C1 segment of cervical spinal cord (tissue), 14 donors: ENCODE measurements at places on chromosomes 12 and 14.
A peak's percentile ranks its signal among the peaks of the same experiment; 100 is the strongest.

- no peak for DNase-seq
Observed at GRCh38 chr12:6368906-6369525, 6.3 kb downstream of the SCNN1A start.

DNA sequence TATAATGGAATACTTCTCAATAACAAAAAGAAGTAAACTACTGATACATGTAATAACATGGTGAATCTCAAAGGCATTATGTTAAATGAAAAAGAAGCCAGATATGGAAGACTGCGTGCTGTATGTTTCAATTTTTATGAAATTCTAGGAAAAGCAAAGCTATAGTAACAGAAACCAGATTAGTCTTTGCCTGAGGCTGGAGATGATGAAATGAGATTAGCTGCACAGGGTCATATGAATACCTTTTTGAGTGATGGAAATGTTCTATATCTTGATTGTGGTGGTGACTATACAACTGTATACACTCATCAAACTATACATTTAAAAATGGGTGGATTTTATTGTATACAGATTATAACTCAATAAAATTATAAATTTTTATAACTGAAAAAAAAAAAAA, 113.5 kb downstream of the TMEM30B start:
- no peak for DNase-seq

GRCh38 chr14:27387463-27387862, 789.6 kb upstream of the NOVA1 start:
- DNase-seq = no peak

DNA sequence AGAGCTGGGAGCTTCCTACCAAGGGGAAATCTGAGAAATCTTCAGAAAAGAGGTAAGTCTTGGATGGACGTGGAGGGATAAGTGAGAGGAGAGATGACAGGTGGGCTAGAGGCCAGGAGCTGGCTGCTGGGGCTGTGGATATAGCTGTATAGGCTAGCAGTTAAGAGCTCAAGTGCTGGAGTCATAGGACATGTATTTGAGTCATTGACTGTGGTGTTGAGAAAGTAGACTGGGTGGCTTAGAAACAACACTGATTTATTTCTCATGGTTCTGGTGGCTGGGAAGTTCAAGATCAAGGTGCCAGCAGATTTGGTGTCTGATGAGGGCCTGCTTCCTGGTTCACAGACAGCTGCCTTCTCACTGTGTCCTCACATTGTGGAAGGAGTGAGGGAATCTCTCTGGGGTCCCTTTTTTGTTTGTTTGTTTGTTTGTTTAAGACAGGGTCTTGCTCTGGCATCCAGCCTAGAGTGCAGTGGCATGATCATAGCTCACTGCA, 151.1 kb upstream of the FUT8 start:
- DNase-seq = no peak

- DNase-seq = no peak
Observed at GRCh38 chr12:110304061-110304551, 23.1 kb downstream of the ATP2A2 start.

- no peak for DNase-seq
Observed at GRCh38 chr14:76138758-76139723, 12.7 kb upstream of the GPATCH2L start.

GRCh38 chr12:90360300-90360699, 594.7 kb downstream of the CCER1 start:
- no peak for DNase-seq

- DNase-seq = no peak
Observed at GRCh38 chr12:4987076-4988046, 56.3 kb upstream of the KCNA5 start.

- no peak for DNase-seq
Observed at GRCh38 chr12:132083614-132083940, 60.5 kb downstream of the DDX51 start.

- DNase-seq = no peak
Observed at GRCh38 chr14:100525615-100526014, 61.6 kb downstream of the BEGAIN start.

DNA sequence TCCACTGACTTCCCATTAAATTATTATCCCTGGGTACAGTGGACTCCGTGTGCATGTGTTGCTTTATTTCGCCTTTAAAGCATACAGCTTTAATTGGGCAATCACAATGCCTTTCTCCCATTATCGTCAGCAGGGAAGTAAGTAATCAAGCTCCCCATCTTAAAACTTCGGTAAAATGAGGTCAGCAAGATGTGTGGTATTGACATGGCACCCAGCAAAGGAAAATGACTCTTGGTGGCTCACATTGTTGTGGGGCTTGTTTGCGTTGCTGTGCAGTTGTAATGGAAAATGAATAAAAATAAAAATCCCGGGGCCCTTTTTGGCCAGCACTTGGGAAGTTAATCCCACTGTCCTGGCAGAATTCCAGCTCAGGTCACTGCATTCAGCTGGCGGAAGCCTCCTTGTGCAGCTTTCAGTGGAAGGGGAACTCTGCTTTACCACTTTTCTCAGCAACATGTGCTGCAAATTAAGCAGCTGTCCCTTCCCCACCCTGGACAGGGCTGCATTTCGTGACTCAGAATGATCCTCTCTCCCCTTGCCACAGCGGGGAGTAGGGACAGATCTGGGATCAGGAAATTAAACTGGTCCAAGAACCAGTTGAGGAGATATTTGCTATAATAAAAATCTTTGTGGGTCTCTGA, 13.9 kb upstream of the ATP2A2 start:
- peak; percentile 10 for DNase-seq

DNA sequence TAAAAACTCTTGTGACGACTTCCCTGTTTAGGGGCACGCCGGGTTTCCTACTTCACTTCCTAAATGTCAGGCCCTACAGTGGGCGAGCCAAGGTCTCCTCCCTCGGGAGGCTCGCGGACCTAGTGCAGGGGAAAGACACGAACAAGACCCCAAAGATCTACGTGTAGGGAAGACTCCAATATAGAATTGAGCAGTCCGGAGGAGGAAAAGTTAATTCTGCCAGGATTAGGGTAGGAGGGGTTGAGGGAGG, 564 bp downstream of the ATXN3 start:
- DNase-seq = peak; percentile 52

GRCh38 chr14:91354221-91354916, 63.3 kb downstream of the CCDC88C start:
- no peak for DNase-seq

GRCh38 chr12:18897823-18898222, 159.9 kb downstream of the CAPZA3 start:
- DNase-seq = no peak

DNA sequence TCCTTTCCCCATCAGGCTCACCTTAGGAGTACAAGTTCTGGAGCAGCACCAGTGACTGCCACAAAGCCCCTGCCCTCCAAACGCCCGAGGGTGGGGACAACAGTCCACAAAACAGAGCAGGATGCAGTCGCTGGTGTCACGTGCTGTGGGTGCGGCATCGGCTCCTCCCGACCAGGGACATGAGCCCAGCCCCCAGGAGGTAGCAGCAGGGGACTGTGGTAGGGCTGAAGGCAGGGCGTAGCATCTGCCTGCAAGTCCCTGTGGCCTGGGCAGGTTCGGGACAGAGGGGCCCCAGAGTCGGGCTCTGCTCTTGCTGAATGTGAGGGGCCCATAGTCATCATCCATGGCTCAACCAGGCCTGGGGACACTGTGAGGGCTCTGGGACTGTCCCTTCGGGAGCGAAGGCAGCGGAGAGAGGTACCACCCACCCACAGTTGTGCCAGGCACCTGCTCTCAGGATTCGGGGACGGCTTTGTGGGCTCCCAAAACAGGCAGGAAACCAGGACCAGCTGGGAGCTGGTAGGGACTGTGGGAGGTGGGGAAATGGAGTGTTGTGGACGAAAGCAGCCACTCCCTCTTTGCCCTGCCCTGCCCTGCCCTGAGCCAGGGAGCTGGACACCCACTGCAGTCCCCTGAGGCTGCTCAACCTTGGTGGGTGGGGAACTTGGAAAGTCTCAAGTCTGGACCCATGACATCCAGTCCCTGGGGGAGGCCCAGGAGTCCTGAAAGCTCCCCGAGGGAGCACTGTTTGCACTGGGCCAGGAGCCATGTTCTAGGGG, 30.7 kb downstream of the FBRSL1 start:
- no peak for DNase-seq

DNA sequence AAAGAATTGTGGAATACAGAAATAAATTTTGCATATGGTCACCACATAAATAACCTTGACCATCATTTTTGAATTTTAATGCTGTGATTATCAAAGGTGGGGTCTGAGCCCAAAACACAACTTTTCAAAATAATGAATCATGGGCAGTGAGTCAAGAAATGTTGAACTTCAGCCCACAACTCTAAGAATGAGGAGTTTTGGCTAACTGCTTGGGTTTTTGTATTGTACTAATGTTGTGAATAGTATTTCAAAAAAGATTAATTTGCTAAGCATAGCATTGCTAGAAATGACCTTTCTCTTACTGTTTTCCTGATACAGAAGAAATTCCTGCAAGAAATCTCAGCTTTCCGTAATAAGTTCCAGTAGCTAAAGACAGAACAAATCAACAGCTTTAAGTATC, 24.4 kb upstream of the YARS2 start:
- DNase-seq = no peak

GRCh38 chr14:100333827-100334226, 10.7 kb downstream of the SLC25A47 start:
- no peak for DNase-seq

- DNase-seq = no peak
Observed at GRCh38 chr12:127636882-127637281, 630.1 kb upstream of the TMEM132C start.

DNA sequence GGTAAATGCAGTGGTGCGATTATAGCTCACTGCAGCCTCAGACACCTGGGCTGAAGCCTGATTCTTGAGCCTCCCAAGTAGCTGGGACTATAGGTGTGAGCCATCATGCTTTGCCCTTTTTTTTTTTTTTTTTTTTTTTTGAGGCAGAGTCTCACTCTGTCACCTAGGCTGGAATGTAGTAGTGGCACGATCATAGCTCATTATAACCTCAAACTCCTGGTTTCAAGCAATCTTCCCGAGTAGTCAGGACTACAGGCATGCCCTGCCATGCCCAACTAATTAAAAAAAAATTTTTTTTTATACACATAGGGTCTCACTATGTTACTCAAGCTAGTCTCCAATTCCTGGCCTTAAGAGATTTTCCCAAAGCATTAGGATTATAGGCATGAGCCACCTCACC, 6.9 kb downstream of the ATP2A2 start:
- DNase-seq = no peak

DNA sequence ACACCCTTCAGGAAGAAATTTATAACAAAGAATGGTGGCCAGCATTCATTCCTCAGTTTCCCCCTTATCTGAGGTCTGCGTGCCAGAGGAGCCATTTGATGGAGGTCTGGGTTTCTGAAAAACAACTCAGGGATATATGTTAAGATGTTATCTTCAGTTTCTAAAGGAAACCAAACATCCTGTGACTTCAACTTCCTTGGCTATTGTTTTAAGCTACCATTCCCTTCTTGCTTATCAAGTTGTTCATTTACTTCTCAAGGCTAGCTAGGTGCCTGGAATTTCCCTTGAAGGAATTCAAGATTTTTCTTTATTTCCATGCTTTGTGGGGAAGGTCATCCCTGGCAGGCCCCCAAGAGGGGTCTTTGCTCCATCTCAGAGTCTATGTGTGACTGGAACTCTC, 27.1 kb upstream of the OXA1L start:
- DNase-seq = no peak

GRCh38 chr12:57430112-57430930, 522 bp downstream of the R3HDM2 start:
- no peak for DNase-seq

- no peak for DNase-seq
Observed at GRCh38 chr12:113938471-113938870, 27.7 kb downstream of the RBM19 start.

- no peak for DNase-seq
Observed at GRCh38 chr14:92651758-92652406, 96.5 kb downstream of the LGMN start.

DNA sequence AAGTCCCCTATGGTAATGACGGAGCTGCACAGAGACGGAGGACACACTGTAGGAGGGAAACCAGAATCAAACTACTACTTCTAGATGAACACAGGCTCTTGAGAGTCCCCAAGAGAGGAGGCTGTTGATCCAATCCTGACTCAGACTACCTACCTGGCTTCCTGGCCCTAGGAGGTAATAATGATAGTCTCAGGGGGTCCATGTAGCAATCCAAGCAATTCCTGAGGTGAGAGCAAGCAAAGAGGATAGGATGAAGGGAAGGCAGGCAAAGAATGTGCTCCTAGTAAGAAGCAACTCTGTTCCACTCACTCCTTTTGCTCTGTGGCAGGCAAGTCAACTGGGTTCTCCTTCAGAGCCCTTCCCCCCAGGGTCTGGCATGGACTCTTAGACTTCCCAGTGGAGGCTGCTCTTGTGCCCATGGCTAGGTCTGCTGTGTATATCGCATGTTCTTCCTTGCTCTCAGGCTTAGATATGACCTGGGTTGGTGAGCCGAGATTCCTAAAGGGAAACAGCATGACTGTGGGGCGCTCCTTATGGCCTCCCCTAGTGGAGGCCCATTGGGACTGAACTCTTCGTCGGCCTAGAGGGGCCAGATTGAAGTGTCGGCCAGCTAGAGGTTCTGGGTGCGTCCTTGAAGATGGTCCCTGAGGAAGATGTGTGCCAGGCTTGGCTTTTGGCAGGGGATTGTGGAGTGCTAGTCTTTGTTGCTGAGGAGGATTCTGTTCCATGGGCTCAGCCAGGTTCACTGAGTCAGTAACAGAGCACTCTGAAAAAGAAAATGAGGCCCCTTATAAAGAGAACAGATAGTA, 2.1 kb downstream of the TINF2 start:
- DNase-seq = no peak

GRCh38 chr12:78121969-78122610, 291.4 kb downstream of the NAV3 start:
- peak; percentile 18 for DNase-seq

- DNase-seq = no peak
Observed at GRCh38 chr14:100307766-100308426, 1.7 kb upstream of the SLC25A29 start.

DNA sequence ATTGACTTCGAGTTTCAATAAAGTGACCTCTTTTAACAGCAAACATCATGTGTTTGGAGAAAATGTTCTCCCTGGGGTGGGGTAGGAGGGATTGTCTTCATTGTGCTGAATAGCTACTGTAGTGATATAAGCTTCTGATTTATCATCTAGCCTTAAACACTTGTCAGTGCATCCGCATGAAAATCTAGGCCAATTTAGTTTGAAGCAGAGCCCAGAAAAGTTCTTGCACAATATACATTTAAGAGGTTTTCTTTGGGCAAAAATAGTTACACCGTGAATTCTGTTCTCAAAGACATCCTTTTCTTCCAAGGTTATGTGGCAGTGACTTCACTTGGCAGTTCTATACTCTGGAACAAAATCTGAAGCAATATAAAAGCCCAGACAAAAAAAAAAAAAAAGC, 136.0 kb upstream of the IFNG-AS1 start:
- no peak for DNase-seq

- no peak for DNase-seq
Observed at GRCh38 chr12:67757651-67758050, 109.1 kb downstream of the DYRK2 start.
